Body of pancreas (tissue), 4 donors: ENCODE measurements at places on chromosomes 1 and 21.
A peak's percentile ranks its signal among the peaks of the same experiment; 100 is the strongest.

DNA sequence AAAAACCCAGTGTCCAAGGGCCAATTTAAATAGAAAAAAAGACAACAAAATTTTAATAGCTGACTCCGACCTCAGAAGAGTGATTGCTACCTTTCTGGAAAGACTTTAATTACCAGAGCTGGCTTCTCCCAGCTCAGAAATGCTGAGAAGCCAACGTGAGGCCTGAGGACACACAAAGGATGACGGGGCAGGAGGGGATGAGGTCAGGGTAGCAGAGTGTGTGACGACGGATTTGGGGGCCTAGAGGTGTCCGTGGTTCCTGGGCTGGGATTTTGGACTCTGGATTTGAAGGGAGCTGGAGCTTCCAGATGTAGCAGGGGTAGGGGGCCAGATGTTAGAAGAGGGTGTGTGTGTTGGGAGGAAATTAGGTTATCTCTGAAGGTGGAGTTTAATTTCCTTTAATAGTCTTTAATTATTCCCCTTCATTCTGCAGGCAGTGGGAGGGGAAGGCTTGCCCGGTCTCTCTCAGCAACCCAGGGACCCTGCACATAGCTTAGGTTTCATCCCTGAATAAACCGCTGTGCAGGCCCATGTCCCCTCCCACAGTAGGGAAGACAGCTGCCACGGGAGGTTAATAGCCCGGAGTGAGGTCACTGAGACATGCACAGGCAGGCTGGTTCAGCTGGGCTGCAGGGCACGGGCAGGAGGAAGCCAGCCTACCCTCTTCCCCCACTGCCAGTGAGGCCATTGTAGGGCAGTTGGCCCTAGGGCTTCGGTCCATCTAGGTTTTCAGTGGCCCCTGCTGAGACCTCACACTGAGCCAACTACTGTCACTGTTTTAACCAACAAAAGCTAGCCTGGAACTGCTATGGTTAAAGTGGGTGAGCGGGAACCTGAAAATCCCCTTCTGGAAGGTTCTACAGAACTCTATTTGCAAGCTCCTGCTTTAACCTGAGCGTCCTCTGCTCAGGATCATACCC is 3.8 kb upstream of the PADI3 start:
- H3K36me3 ChIP-seq = no peaks in the 10 kb centered on the region
- H3K4me1 ChIP-seq = no peaks in the 10 kb centered on the region
- no peaks in the 10 kb centered on the region for H3K27me3 ChIP-seq
- no peak for DNase-seq
- no peak overlapping the region for H3K4me3 ChIP-seq
- no peak overlapping the region for H3K27ac ChIP-seq

GRCh38 chr1:32863218-32863880 is 7.4 kb downstream of the FNDC5 start:
- H3K4me3 ChIP-seq = no peak overlapping the region
- H3K36me3 ChIP-seq = peaks cover 2% of the 10 kb centered on the region
- no peak for DNase-seq
- H3K4me1 ChIP-seq = no peaks in the 10 kb centered on the region
- H3K27me3 ChIP-seq = no peaks in the 10 kb centered on the region

GRCh38 chr1:237890822-237891221 is at the start of gene ZP4:
Gene ZP4 (minus strand): TSS chr1:237890922. CDS start chr1:237890635, 287 bp downstream.
- no peak for DNase-seq
- H3K27me3 ChIP-seq = no peaks in the 10 kb centered on the region
- no peak within 1 kb of the TSS for H3K4me3 ChIP-seq

- H3K27ac ChIP-seq = no peak overlapping the region
- no peaks in the 10 kb centered on the region for H3K36me3 ChIP-seq
- no peak for DNase-seq
- no peaks in the 10 kb centered on the region for H3K4me1 ChIP-seq
These were observed 37.2 kb upstream of the PADI1 start for GRCh38 chr1:17167786-17168090.

- no peaks in the 10 kb centered on the region for H3K27me3 ChIP-seq
- no peak overlapping the region for H3K27ac ChIP-seq
- peak; percentile 58 for DNase-seq
- no peak overlapping the region for H3K4me3 ChIP-seq
- H3K36me3 ChIP-seq = no peaks in the 10 kb centered on the region
These were observed 39.8 kb upstream of the ZC3H12A start for GRCh38 chr1:37434292-37435225.

- H3K27ac ChIP-seq = no peak overlapping the region
- DNase-seq = no peak
- H3K36me3 ChIP-seq = no peaks in the 10 kb centered on the region
- H3K27me3 ChIP-seq = no peaks in the 10 kb centered on the region
These were observed 273.4 kb upstream of the CACYBP start for GRCh38 chr1:174726167-174726879.

DNA sequence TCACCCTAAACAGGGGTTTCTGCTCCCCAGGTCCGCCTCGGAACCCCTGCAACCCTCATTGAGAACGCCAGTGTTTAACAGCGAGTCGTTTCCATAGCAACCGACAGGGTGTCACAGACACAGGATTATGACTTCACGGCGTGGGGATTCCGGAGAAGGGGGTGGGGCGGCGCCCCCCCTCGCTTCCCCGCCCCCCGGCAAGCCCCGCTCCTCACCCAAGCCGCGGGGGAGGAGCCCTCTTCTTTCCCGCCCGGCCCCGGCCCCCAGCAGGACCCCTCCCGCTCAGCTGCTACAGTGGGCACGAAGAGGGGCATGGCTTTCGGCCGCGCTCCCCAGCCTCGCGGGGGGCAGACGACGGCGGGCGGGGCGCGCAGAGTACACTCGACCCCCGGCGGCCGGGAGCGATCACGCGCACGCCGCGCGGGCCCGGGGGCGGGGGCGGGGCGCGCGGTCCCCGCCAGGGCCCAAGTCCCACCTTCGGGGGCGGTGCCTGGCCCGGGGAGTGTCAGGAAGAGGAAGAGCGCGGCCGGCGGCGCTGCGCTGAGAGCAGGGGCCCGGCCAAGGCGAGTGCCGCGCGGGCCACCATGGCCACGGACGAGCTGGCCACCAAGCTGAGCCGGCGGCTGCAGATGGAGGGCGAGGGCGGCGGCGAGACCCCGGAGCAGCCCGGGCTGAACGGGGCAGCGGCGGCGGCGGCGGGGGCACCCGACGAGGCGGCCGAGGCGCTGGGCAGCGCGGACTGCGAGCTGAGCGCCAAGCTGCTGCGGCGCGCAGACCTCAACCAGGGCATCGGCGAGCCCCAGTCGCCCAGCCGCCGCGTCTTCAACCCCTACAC is at the start of gene EFHD2:
Gene EFHD2 (plus strand): TSS at position 501 of the 835 bp plus-strand sequence. CDS start 84 bp downstream, at position 585.
- H3K27me3 ChIP-seq = no peaks in the 10 kb centered on the region
- no peaks in the 10 kb centered on the region for H3K36me3 ChIP-seq
- peak; percentile 87 for DNase-seq
- peak within 1 kb of the TSS; percentile 32 for H3K27ac ChIP-seq
- H3K4me1 ChIP-seq = peaks cover 42% of the 10 kb centered on the region

GRCh38 chr1:220873868-220874655 is 5.2 kb upstream of the HLX start:
- H3K36me3 ChIP-seq = no peaks in the 10 kb centered on the region
- H3K27me3 ChIP-seq = no peaks in the 10 kb centered on the region
- H3K27ac ChIP-seq = no peak overlapping the region

DNA sequence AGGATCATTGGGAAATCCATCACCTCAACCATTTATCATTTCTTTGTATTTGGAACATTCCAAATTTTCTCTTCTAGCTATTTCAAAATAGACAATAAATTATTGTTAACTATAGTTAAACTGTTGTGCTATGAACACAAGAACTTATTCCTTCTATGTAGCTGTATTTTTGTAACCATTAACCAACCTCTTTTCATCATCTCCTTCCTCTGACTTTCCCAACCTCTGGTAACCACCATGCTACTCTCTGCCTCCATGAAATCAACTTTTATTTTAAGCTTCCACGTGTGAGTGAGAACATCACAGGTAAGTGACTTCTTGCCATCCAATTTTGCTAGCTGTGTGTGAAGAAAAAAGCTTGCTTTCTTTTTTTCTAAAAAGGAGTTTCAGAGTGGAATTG is 418 bp downstream of the IFI44L start:
- H3K27me3 ChIP-seq = no peaks in the 10 kb centered on the region
- H3K4me3 ChIP-seq = no peak overlapping the region

GRCh38 chr1:64133036-64133435 is 70.4 kb upstream of the UBE2U start:
- H3K27me3 ChIP-seq = no peaks in the 10 kb centered on the region
- H3K4me1 ChIP-seq = peaks cover 5% of the 10 kb centered on the region
- H3K4me3 ChIP-seq = no peak overlapping the region
- H3K27ac ChIP-seq = no peak overlapping the region

DNA sequence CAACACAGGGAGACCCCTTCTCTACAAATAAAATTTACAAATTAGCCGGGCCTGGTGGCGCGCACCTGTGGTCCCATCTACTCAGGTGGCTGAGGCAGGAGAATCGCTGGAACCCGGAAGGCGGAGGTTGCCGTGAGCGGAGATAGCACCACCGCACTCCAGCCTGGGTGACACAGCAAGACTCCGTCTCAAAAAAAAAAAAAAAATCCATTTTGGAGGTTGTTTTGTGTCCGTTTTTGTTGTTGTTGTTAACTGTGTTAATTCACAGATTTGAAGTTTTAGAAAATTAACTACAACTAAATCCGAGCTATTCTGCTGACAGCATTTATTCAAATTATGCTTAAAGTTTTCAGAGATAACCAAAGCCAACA is 618 bp downstream of the CLCC1 start:
- H3K27me3 ChIP-seq = no peaks in the 10 kb centered on the region
- H3K4me3 ChIP-seq = peak overlapping the region; percentile 57
- DNase-seq = peak; percentile 62
- H3K36me3 ChIP-seq = no peaks in the 10 kb centered on the region

- no peaks in the 10 kb centered on the region for H3K4me1 ChIP-seq
- H3K4me3 ChIP-seq = no peak overlapping the region
- H3K36me3 ChIP-seq = no peaks in the 10 kb centered on the region
- no peak overlapping the region for H3K27ac ChIP-seq
- H3K27me3 ChIP-seq = no peaks in the 10 kb centered on the region
These were observed 88.7 kb downstream of the IARS2 start for GRCh38 chr1:220182656-220183055.

DNA sequence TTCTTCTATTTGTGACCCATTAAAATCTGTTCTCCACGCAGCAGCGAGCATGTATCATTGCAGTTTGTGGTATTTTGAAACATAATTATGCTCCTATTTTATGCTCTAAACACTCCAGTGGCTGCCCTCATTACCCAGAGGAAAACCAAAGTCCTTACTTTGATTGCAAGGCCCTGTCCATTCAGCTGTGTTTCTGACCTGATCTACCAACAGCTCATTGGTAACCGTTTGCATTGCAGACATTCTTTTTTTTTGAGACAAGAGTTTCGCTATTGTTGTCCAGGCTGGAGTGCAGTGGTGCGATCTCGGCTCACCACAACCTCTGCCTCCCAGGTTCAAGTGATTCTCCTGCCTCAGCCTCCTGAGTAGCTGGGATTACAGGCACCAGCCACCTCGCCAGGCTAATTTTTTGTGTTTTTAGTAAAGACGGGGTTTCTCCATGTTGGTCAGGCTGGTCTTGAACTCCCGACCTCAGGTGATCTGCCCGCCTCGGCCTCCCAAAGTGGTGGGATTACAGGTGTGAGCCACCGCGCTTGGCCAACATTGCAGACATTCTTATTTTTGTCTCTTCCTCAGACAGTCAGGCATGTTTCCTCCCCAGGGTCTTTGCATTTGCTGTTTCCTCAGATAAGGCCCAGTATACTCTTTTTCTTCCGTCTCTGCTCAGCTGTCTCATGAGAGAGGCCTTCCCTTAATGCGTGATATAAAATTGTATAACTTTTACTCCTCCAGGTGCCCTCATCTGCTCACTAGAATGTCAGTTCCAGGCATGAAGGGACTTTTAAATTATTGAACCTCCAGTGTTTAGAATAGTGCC is 32.5 kb downstream of the THRAP3 start:
- no peak for DNase-seq
- peak overlapping the region; percentile 78 for H3K27ac ChIP-seq
- no peak overlapping the region for H3K4me3 ChIP-seq
- no peaks in the 10 kb centered on the region for H3K27me3 ChIP-seq

DNA sequence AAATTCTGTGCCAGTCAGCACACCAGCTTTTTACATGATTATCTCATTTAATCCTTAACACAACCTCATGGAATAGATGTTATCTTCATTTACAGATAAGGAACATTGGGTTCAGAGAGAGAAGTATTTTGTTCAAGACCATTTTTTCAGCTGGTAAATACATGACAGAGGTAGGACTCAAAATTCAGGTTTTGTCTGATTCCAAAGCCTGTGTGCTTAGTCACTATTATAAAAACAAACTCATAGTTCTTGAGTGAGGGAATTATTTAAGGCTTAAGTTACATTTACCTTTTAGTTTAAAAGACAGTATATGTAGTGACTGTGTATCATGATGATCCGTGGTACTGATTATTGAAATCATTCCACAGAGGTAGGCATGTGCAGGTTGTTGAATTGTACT is 125.2 kb downstream of the MAGI3 start:
- H3K27ac ChIP-seq = no peak overlapping the region
- H3K27me3 ChIP-seq = no peaks in the 10 kb centered on the region
- DNase-seq = no peak
- no peaks in the 10 kb centered on the region for H3K36me3 ChIP-seq

DNA sequence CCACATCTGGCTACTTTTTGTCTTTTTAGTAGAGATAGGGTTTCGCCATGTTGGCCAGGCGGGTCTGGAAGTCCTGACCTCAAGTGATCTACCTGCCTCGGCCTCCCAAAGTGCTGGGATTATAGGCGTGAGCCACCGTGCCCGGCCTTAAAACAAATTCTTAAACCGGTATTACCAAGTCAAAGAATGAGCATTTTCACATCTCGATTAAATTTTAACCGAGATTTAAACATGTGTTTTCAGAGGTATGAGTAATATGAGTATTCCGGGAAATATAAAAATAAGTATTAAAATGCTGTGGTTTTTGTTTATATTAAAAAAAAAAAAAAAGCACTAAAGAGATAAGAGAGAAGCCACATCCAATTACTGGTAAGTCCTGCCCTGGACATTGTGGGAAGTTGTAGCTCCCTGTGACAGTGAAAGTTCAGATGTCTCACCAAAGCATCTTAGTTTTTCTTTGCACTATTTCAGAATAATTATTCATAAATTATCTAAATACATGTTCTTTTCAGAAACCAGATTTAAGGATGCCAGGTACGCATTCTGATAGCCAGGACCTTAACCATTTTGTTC is 24.9 kb downstream of the ZNF281 start:
- no peak overlapping the region for H3K4me3 ChIP-seq
- DNase-seq = no peak
- no peak overlapping the region for H3K27ac ChIP-seq
- H3K4me1 ChIP-seq = peaks cover 7% of the 10 kb centered on the region

- no peaks in the 10 kb centered on the region for H3K4me1 ChIP-seq
- no peaks in the 10 kb centered on the region for H3K27me3 ChIP-seq
- no peak overlapping the region for H3K27ac ChIP-seq
- no peak for DNase-seq
These were observed 556.1 kb downstream of the BRINP3 start for GRCh38 chr1:189921613-189922012.

DNA sequence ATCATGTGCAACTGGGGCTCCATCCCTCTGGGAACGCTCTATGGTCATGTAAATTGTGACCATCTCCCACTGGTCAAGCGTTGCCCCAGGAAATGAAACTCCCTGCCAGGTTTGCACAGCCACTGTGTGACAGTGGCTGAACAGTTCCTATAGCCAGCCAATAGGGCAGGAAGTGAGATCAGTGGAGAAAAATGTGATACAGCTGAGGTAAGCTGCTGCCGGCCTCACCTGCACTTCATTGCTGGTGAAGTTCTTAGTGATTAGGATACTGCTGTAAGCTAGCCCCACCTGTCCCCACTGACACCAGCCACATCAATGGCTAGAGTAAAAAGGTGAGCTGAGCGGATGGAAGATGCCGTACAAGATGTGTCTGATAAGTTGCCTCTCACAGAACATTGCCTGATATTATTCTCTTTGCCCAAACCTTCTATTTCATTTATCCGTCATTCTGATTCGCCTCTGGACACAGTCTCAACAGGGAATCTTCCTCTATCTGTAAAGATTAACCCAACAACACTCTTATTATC is 38.4 kb upstream of the CDC42BPA start:
- peak; percentile 21 for DNase-seq
- no peak overlapping the region for H3K4me3 ChIP-seq
- H3K27me3 ChIP-seq = no peaks in the 10 kb centered on the region
- H3K4me1 ChIP-seq = peaks cover 13% of the 10 kb centered on the region
- H3K36me3 ChIP-seq = no peaks in the 10 kb centered on the region
